ENCODE measurements at places on chromosomes 2 and 18.

DNA sequence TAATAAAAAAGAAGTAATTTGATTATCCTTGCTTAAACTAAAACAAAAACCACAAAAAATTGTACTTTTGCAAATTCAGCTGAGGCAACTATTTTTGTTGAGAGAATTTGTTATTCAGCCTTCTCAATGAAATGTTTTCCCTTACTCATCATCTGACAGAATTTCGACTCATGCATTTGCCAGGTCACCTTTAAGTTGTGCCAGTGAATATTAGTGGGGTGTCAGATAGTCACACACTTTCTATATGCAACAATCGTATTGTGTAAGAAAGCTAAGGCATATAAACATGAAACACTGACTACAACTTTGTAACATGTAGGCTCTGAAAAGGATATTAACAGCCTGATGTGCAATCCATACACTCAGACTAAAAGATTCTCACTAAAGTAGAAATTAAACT is 1653.1 kb upstream of the SLC39A10 start:
- DNase-seq: no peak

DNA sequence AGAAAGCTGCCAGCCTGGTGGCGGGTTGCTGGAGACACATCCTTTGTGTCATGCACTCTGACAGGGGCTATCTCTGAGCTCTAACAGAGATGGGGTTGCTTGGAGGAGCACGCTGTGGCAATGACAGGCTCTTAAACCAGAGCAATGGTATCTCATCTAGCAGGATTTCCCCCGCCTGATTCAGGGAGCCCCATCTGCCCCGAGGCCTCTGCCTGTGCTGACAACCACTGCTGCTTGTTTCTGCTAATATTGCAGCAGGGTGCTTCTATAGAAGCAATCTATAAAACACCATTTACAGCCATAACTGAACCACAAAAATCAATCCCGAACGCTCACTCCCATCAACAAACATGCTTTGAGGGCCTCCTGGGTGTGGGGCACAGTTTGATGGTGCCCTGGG is 12.8 kb upstream of the DNPEP start:
- DNase-seq: no peak

GRCh38 chr2:137187216-137187615 is 421.9 kb downstream of the THSD7B start:
- no peak for DNase-seq

DNA sequence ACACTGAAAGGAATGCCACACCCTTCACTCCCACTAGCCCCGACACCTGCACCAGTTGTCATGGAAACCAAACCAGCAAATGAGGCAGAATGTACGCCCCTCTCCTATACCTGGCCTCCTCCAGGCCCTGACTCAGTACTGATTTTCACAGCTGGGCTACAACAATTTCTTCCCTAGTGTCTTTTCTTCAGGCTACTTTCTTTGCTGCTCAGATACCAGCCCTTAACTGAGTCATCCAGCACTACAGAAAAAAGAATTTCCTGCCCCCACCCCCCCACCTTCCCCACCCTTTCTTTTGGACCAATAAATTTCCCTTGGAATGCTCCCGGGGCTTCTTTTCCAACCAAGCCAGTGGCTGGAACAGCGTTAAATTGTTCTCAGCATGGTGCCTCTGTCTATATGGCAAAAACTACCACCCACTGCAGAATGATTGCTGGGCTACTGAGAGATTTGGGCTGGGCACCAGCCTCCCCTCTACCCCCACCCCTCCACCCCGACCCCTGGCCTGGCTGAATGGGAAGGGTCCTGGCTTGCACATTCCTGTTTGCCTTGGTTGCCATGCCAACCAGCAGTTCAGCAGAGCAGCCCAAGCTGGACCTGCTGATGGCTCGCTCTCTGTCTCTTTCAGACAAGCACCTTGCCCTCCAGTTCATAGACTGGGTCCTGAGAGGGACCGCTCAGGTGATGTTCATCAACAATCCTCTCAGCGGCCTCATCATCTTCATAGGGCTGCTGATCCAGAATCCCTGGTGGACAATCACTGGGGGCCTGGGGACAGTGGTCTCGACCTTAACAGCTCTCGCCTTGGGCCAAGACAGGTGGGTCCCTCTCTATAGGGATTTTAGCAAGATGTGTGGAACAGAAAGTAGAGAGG is 11.3 kb downstream of the SLC14A2 start:
- no peak for DNase-seq

GRCh38 chr2:190882411-190882766 is 1.8 kb downstream of the GLS start:
- DNase-seq: no peak

All from renal cortex interstitium (tissue), 15 donors.